Brain microvascular endothelial cell (primary cell): ENCODE measurements at places on chromosomes 5 and 9.

DNA sequence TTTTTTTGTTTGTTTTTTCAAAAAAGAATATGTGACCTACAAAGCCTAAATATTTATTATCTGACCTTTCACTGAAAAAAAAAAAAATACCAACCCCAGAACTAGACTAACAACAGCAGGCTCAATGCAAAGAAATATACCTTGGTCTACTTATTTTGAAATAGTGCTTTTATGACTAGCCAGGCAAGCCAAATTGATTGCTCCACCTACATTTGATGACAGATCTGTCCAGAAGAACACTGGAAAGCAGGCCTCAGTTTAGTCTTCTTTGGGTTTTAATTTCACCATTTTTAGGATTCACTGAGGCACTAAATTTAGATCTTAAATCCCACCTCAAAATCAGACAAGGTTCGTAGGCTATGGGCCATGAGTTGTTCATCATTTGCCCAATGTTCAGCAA lies 97.3 kb downstream of the PLPP1 start:
- DNase-seq = no peak

DNA sequence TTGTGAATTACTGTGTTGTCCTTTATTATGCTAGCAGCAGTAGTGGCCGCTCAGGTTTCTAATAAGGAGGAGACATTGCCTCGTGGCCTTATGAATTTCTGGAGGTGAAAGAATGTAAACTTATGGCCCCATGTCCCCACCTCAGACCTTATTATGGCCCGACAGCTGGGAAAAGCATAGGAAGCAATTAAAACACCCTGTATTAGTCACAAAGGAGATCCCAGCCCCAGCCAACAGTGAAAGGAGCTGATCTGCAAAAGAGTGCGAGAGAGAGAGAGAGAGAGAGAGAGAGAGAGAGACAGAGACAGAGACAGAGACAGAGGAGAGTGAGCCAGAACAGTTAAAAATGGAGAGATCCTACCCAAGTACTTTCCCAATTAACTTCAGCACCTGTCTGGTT lies 269.3 kb downstream of the DMRT2 start:
- no peak for DNase-seq

DNA sequence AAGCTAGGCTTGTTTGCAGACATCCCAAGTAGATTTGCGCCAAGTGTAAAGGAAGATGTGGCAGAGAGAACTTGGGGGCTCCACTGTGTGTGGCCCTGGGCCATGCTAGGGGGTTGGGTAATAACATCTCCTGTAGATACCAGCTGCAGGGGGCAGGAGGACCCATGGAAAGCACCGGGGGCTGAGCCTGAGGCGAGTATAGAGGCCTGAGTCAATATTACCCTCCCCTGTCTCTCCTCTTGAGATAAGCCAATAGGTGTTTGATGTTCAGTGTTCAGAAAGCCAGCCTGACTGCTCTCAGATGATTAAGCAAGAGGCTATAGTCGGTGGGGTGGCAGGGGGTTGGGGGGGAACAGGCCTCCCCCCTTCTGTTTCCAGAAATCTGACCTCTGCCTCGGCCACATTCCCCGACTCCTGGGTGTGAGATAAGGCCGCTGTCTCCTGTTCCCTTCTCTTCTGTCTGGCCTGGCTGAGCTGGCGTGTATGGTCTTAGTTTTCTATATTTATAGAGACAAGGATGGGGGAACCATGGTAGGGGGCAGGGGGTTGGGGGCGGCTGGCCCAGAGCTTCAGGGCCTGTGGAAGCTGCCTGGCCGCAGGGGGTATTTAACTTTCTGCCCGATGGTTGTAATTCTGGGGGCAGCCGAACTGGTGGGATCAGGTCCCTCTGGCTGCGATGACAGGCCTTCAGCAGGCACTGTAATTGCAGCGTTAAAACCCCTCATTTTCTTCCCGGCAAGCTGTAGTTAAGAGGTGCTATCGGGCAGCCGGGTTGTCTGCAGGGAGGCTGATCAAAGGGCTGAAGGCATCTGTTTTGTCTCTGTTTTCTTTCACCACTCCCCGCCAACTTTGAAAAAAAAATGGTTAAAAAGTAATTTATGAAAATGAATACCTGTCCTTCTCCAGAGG lies 292.0 kb downstream of the NSG2 start:
- DNase-seq = no peak

- DNase-seq = no peak
These were observed 438.5 kb upstream of the NUDT12 start for GRCh38 chr5:104001136-104001535.

DNA sequence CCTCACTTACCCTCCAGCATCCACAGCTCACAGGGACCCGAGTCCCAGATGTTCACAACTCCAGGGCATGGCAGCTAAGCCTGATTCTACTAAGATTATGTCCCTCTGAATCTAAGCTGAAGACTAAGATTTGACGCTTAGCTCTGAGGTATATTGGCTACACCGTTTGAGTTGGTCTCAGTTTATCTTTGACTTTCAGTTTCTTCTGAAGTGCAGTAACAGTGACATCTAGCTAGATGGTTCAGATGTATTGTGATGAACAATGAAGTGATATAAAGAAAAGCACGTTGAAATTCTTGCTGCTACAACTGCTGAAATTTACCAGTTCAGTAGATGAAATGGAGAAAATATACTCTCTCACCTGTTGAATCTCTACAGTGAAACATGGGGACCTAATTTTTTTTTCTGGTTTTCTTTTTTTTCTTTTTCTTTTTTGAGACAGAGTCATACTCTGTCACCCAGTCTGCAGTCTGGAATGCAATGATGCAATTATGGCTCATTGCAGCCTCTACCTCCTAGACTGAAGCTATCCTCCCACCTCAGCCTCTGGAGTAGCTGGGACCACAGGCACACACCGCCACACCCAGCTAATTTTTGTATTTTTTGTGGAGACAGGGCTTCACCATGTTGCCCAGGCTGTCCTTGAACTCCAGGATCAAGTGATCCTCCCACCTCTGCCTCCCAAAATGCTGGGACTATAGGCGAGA lies 15.7 kb downstream of the RFK start:
- DNase-seq = no peak

DNA sequence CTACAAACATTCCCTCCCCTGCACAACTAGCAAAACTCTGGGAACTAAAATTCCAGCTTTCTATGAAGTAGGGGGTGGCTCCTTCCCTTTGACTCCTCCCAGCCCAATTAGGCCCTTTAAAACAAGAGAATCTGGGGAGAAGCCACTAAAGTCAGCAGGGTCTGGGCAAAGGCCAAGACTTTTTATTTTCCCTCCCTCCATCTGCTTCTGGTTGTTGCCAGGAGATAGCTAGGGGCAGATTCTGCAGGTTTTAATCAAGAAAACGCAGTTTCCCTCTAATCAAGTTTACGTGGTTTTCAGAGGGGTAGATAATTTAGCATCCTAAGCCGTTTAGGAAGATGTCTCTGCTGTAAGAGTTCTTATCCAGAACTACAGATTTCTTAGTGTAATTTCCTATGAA lies 114.5 kb upstream of the CDH6 start:
- DNase-seq = no peak

GRCh38 chr9:91546574-91546973 lies 122.9 kb upstream of the NFIL3 start:
- DNase-seq = peak; percentile 76

GRCh38 chr5:5492087-5492933 lies 69.8 kb downstream of the ICE1 start:
- peak; percentile 29 for DNase-seq

DNA sequence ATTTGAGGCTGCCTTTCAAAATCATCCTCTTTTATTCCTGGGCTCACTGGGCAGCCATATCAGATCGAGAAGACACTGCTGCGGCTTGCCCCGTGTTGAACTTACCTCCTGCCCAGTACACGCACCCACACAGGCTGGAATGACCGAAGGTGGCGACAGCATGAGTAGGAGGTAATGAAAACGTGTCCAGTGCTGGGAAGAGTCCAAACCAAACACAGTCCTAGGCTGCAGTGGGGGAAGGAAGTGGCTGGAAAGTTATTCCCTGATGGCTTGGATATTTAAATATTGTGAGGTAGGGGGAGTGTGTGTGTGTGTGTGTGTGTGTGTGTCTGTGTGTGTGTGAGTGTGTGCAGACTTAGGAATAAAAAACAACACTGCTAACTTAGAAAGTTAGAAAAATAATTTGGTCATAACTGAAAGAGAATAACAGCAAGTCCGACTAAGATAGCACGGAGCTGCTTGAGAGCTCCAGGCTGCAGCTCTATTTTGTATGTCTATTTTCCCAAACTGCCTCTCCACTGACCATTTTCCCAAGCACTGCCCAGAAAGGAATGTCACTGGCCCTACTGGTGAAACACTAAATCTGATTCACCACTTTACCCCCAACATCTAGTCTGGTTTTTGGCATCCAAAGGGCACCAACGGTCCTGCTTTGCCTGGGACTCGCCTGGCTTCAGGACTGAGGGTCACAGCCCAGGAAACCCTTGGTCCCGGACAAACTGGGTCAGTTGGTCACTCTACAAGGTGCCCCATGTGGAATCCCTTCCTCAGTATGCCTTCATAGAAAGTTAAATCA lies 41.2 kb downstream of the ANKH start:
- peak; percentile 40 for DNase-seq

GRCh38 chr9:135926402-135927194 lies 19.3 kb upstream of the CAMSAP1 start:
- DNase-seq = peak; percentile 78

DNA sequence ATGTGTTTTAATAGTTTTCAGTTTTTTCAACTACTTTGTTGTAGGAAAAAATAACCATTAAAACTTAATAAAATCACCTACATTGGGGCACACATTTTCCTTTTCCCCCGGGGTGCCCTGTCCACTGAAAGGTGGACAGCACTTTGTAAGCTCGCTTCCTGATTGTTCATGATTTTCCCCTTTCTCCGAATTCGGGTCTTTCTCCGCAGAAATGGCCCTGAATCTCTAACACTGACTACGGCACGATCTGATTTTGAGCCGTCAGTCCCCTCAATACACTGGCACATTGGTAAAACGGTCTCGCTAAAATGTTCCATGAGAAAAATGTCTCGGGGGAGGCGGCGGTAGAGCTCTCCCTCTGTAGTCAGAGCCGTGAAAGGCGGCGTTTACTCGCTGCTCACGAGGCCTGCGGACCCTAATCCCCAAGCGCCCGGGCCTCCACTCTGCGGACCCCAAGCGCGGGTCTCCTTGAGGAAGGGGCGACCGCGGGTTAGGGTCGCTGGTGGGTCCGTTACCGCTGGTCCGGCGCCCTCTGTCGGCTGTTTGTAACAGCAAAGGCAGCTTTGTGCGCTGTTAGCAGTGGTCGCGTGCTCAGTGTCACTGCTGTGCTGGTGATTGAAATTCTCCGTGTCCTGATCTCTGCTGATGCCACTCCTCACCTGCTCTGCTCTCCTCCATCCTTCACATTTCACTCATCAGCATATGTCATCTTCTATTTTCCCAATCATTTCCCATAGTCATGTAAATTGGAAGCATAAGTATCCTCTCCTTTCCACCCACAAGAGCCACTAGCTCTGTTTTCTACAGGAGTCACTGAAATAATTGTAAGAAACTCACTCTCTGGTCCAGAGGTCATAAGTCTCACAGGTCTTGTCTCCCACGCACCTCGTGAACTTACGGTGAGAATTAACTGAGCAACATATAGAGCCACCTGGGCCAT lies 10.8 kb upstream of the IFNA2 start:
- DNase-seq = no peak

DNA sequence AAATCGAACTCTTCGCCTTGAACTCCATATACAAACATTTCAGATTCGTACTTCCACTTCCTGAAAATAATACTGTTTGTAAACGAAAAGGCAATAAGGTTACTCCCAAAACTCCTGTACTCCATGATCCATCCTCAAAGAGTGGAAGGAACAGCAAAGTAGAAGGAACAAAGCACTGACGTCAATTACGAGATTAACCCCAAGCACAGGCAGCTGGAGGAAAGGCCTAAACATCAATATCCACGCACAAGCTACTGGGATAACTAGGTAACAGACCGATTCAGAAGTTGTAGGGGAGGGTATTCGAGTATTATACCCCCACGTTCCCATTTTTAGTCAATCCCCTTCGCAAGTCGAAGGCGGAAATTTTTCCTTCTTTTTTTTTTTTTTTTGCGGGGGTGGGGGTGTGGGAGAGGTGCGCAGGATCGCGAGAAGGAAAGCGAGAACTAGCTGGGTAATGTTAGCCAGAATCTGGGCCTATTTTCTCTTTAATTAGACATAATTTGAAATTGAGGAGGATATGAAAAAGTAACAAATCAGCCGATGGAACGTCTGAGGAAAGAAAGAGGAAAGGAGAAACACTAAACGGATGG lies 909 bp downstream of the AFF4 start:
- DNase-seq = peak; percentile 43

DNA sequence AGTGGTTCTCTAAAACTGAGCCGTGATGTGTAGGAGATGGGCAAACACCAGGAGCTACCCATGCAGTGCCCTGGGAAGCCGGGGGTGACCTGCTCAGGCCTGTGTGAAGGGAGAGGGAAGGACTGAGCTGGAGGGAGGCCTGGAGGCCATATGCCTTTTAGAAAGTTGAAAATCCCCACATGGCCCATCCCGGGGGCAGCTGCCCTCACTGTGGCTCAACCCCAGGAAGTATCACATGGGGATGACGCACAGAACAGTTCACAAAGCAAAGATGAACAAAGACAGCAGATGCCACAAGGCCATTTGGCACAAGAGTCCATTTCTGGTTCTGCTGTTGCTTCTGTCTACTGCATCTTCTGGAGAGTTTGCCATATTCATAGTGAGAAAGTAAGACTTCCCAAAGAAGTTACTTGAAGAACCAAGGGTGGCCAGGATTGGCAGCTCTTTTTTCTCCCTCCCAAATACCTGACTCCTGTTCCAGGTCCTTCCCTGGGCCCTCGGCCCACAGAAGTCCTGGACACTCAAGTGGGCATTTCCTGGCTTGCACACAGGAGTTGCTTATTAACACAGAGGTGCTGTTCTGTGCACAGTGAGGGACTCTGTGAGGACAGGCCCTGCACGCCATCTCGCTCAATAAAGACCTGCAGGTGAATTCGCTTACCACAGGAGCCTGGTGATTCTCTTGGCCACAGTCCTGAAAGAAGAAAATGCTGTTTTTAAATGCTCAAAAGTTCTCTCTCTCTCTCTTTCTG lies 25.1 kb downstream of the ACSL6 start:
- no peak for DNase-seq

DNA sequence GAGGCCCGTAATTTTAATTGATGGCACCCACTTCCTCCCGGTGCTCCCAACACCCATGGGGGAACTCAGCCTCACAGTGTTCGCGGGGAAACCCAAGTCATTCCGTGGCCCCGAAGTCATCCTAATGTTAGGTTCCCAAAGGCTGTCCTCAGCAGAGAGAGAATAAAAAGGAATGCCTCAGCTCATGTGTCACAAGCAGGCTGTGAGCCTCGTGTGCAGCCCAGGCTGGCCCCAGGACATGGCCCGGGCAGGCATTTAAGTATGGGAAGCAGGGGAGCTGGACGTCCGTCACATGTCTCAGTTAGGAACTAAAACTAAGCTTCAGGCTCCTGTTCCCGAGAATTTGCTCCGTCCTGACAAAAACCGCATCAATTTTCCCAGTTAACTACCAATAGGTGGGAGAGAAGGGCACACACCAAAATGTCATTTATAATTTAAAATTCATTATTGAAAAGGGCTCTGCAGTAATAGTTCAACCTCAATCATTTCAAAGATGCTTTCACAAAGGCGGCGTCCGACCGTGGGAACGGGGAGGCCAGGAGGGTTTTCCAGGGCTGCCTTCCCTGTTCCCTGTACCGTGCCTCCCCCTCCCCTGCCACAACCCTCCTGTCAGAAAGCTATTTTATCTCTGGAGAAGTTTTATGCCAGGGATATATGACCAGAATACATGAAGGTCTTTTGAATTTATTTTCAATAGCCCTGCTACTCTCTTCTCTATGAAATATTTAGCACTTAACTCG lies 137.3 kb downstream of the FSTL4 start:
- DNase-seq = no peak

- DNase-seq = no peak
These were observed 145.8 kb downstream of the GIN1 start for GRCh38 chr5:102974177-102974576.
